ENCODE measurements at places on chromosomes 3 and 15.
A peak's percentile ranks its signal among the peaks of the same experiment; 100 is the strongest.

DNA sequence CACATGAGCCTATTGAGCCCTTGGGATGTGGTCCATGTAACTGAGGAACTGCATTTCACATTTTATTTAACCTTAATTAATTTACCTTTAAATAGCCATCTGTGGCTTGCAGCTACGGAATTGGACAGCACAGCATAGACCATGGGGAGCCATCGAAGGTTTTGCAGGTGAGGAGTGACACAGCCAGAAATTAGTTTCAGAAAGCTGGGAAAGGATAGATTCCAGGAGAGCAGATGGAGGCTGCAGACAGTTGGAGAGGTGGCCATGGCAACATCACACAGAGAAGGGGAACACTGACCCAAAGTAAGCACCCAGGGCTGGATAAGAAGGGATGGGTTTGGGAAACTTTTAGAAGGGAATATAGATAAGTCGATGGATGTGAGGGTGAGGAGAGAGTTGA is 100.1 kb upstream of the SLC6A11 start:
- peak; percentile 55 for DNase-seq

DNA sequence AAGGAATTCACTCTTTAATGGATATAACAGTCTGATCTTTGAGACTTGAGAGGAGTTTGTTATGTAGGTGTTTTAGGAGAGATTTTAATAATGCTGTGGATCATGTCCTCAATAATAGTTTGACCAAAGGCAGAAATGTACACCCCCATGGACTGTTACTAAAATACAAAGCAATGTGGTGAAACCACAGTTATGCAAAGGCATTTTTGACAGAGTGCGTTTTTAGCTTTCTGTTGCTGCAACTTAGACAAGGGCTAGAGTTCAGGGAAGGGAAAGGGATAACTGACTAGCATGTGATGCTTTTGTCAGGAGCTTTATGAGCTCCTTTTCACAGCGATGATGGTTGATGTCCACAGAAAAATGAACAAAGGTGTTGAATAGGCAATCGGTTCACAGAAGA is 3.6 kb upstream of the STARD5 start:
- no peak for DNase-seq

GRCh38 chr3:74850381-74850780 is 235.9 kb upstream of the CNTN3 start:
- DNase-seq: no peak

GRCh38 chr3:52052831-52053306 is 3.5 kb downstream of the DUSP7 start:
- DNase-seq: no peak

DNA sequence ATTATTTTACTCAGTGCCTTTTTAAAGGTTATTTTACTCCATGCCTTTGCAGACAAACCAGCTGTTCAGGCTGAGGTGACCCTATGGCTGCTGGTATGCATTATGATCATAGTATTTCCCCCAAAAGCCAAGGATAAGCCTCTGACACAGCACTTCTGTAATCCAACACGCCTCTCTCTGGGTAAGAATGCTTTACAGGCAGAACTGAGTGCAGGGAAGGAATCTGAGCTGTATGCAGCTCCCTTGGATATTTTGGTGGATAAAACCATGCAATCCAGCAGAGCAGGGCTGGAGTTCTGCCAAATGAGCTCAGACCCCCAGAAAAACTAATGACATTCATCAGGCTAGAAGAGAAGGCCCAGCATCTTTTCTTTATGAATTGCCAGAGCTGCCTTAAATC is 11.7 kb upstream of the MAP1A start:
- DNase-seq: no peak

- no peak for DNase-seq
These were observed 95.4 kb upstream of the SNRPA1 start for GRCh38 chr15:101390462-101390861.

DNA sequence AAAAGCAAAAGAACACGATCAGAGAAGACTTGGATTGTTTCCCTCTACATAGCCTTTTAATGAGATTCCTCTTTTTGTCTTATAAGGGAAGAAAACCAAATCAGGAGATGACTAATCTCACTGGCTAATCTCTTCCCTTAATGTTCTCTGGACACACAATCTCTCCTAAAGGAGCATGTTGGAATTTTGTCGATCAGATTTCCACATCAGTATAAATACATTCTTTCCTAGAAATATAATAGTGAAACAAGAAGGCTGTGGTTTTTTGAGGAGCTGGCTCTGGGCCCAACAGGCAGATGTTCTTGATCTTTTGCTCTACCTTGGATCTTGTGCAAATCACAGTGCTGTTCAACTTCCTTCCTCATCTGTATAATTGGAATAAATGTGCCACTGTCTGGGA is 94.0 kb downstream of the GTPBP8 start:
- DNase-seq: no peak

DNA sequence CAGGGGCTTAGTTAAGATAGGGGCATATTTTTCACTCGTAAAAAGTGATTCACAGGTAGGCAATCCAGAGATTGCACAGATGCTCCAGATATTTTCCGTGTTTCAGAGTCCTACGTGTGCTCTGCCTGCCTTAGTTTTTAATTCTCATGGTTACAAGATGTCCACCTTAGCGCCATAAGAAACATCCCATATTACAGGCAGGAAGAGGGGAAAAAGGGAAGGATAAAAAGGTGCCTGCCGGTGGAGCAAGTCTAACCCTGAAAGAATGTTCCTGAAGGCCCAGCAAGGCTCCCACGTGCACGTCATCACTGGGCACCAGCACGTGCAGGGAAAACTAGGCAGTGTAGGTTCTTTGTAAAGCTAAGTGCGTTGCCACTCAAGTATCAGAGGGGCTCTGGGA is 10.1 kb upstream of the MOBP start:
- no peak for DNase-seq

DNA sequence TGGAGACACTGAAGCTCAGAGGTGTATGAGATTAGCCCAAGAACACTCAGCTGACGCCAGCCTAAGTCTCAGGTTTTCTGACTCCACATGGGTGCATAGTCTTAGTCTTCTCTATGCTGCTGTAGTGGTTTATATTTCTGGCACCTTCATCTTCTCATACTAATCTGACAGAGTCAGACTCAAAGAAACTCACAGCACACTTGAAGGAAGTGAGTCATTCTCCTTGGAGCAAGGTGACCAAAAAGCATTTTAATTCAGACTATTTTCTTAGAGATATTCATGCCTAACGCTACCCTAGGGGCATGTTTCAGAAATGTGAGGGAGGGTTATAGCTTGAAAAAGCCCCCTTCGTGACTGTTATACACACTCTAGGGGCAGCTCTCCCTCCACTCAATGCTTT is 775.3 kb upstream of the ARPP21 start:
- no peak for DNase-seq

DNA sequence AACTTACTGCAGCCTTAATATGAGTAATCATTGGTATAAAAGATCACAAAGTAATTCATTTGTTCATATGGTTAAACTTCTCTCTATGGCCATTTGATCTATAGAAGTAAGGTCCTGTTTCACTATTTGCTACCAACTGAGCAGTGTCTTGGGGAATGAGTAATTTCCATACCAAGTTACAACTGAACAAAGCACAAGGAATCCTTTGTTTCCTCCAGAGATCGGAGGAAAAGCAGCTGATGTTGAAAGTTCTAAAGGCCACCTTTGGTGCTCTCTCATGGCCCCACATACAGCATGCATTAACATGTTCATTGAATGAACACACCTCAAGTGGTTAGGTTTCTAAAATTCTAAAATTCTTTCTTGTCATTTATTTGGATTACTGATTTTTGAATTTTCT is 7.1 kb upstream of the CNTN3 start:
- no peak for DNase-seq

DNA sequence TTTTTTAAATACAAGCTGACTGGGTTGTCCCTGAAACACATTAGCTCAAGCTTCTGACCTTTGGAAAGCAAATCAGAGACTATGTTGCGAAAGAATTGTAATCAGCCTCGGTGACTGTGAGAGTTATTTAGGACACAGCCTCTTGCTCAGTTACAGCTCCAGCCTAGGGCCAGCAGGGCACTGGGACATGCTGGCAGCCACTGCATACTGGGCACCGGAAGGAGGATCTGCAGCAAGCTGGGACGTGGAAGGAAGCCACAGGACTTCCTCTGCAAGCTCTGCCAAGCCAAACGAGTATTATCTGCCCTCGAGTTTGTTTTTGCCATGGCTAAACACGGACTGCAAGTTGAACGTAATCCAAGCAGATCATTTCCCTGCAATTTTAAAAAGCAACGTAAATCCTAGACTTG is 24.4 kb upstream of the COPG1 start:
- peak; percentile 94 for DNase-seq

- no peak for DNase-seq
These were observed 140.4 kb downstream of the TBL1XR1 start for GRCh38 chr3:177056927-177057326.

DNA sequence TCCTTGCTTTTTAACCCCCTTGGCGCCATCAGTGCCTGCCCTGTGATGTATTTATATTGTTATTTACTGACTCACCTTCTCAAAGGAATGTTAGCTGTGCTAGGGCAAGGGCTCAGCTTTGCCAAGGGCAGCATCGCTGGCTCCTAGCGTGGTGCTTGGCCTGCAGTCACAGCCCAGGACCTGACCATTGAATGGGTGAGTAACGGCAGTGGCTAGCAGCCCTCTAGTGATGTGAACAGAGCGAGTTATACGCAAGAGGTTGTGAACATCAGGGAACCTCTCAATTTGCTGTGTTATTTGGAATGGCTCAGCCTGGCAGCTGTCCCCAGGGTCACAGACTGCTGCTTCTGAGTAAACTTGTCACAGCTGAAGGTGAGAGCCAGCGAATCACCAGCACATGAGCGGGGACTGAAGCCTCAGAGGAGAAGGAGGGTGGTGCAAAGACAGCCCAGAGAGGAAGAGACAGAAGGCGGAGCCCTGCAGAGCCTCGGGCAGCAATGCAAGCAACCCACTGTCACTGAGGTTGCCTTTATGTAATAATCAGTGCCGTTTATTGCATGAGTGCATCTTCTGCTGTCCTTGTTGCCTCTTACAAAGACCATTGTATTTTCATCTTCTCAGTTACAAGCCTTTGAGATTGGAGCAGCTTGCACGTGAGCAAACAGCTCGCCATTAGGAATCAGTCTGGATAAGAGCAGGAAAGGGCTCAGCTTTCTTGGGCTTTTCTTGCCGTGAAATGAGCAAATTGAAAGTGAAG is 158.3 kb downstream of the SLCO3A1 start:
- DNase-seq: peak; percentile 73

- DNase-seq: no peak
These were observed 15.0 kb upstream of the TM6SF1 start for GRCh38 chr15:83092309-83092976.

- DNase-seq: no peak
These were observed 251.7 kb upstream of the TBL1XR1 start for GRCh38 chr3:177448987-177449359.

Measured in cerebellum (tissue), 4 donors.